ENCODE measurements at places on chromosomes 4 and X.

DNA sequence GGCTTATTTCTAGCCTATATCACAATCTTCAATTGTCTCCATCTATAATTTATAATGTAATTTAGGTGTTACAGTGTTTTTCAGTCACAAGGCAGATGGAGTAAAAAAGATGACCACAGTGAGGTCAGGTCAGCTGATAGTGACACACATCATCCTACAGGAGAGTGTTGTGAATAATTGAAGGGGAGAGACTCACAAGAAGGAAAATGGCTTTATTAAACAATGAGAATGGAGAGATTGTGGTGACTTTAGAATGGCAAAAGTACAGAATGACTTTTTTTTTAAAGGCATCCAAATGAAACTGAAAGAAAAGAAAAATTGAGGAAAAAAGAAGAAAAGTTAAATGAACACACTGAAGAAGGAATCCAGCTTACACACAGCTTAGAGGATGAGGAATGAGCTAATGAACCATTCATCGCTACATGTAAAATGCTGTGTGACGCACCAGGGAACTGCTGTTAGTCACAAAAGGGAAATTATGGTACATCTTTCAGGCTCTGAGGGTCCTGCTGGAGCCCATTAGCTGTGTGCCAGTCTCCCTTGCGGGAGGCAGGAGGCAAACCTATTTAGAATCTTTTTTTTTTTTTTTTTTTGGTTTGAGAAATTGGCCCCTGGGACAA is 56.6 kb downstream of the SPRY1 start:
- no peak for DNase-seq

GRCh38 chr4:166987026-166987425 is 247.3 kb downstream of the SPOCK3 start:
- no peak for DNase-seq

DNA sequence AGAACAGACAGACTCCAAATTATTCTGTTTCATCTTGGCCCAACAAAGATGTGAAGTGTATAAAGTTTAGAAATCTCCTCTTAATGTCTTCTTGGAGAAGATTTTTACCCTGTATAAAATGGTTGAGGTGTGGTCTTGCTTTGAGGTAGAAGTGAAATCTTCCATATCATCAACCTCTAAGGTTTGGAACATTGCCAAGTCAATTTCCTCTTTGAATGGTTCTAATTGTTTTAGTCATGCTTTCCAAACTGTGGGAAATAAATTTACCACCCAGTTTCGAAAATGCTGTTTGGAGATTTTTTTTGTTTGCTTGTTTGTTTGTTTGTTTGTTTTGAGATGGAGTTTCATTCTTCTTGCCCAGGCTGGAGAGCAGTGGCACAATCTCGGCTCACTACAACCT is 174.1 kb upstream of the ADAMTS3 start:
- DNase-seq = no peak

- no peak for DNase-seq
These were observed 6.9 kb downstream of the DGKQ start for GRCh38 chr4:966266-967112.

DNA sequence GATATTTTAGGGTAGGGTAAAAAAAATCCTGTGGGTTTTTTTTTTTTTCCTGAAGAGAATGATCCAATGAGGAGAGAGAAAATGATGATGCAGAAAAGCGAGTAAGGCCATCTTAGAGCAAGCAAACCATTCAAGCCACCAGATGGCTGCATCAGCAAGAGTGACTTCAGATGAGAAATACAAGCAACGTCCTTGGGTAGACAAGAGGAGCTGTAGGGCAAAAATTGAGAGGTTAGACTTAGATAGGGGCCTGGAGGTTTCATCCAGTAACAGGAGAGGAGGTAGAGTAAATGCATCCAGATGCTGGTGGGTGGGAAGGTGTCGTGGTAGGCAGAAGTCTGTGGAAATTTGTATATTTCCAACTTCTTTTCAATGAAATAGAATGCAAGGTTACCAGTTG is 14.6 kb downstream of the FTHL17 start:
- DNase-seq = no peak

GRCh38 chr4:128596853-128597252 is 212.6 kb upstream of the JADE1 start:
- DNase-seq = no peak

DNA sequence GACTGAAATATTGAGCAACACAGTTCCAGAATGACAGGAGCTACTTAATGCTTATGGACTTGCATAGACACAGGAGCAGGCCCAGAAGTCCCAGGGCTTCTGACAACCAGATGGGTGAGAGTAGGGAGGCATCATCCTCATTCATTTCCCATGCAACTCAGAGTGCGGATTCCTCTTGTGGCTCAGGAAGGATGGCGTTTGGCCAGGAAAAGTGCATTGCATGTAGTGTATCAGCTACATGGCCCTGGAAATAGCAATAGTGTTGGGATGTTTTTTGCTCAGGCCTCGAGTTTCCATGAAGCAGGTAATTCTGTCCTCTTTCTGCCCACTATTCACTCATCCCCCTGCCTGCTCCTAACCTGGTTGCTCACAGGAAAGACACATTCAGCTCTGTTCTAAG is 136.6 kb downstream of the PDGFRA start:
- no peak for DNase-seq

DNA sequence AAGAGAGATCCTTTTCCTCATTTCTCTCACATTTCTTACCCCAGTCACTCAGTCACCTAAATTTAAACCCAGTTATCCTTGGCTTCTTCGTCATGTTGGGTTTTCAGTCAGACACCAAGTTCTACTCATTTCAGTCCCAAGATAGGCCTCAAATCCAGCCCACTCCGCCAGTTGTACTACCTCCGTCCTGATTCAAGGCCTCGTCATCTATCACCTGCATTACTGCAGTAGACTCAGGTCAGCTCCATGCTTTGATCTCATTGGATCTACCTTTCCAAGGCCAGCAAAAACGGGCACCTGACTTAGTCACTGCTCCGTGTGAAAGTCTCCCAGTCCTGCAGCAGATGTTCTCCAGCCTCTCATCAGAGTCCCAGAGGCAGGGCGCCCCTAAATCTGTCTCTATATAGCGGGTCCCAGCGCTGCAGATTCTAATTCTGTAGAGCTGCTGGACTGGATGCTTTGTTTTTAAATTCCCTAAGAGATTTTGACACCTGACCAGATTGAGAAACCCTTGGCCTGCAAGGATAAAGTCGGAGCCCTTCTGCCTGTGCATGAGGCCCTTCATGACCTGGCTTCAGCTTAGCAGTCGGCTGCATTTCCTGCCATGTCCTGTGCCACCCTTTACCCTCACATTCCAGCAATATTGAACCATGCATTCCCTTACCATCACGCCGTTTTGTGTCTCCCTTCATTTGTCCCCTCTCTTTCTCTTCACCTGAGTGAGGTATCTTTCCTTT is 53.7 kb downstream of the ZFX start:
- DNase-seq = no peak

GRCh38 chrX:13778916-13779315 is 38.0 kb downstream of the GPM6B start:
- no peak for DNase-seq

DNA sequence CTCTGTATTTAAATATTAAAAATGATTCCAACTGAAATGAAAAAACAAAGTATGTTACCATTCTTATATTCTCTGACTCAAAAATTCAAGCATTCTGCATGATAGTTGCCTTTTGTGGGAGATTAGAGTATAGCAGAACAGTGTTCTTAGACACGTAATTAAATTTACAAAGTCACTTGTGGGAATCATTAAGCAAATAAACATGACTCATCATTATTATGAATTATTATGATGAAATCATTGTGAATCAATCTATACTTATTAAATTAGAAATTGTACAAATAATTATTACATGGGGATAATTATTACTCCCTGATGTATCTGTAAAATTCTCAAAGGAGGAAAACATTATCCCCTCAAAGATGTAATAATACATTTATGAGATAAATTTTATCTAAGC is 358.9 kb upstream of the FSTL5 start:
- no peak for DNase-seq

DNA sequence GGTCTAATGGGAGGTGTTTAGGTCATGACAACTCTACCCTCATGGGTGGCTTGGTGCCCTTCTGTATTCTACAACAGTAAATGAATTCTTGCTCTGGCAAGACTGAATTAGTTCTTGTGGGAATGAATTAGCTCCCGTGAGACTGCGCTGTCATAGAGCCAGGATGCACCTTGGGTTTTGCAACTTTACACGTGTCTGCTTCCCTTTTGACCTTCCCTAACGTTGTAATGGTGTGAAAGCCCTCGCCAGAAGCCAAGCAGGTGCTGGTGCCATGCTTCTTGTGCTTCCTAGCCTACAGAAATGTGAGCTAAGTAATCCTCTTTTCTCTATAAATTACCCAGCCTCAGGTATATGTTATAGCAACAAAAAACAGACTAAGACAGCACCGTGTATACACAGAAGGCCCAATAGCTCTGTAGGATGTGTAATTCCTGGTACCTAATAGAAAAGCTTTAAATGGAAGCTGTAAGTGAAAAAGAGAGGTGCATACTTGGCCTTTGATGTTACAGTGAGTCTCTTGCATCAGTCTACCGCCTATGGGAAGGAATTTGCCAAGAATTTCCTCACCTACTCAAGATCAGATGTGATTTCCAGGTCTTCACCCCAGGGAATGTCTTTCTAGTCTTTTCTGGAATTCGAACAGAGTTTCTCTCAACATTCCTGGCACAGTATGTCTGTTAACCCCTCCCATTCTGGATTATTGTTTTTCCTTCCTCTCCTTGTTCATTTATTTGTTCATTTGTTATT is 3.2 kb upstream of the ENPEP start:
- DNase-seq = no peak

DNA sequence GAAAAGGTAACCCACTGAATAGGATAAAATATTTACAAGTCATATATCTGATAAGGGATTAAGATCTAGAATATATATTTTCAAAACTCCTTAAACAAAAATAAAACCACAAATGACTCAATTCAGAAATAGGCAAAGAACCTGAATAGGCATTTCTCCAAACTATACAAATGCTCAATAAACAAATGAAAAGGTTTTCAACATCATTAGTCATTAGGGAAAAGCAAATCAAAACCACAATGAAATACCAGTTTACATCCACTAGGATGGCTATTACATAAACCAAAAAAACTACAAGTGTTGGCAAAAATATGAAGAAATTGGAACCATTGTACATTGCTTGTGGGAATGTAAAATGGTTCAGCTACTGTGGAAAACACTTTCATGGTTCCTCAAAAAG is 167.0 kb upstream of the GALNT7 start:
- DNase-seq = no peak

DNA sequence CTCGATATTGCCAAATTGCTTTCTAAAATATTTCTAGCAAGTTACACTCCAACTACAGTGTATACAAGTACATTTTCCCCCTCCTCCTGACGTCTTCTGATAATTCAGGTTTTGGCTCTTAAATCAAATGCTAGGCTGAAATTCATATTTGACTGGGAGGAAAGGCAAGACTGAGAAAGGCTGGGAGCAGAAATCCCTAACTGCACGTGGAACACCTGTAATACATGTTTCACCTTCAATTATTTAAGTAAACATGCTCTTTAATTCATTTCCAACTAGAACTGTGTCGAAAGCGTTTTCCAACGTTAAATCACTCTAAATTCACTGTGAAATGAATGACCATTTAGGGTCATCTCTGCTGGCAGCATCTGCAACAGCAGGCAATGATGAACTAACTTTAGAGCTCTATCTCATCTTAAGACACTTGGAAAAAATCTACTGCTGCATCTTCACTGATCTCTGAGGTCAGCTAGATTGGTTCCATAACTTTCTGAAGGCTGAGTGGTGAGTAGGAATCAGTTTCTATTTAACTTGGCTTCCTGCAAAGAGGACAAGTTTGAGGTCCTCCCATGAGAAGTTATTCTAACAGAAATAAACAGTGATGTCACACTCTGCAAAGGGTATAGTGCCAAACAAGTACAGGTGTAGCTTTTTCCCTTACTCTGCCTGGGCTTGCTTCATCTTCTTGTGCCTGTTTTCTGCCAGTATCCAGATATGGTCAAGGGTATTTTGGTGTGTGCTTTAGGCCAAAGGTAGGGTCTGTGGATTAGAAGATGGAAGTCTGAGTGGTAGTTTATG is 144.3 kb upstream of the PAK3 start:
- no peak for DNase-seq

DNA sequence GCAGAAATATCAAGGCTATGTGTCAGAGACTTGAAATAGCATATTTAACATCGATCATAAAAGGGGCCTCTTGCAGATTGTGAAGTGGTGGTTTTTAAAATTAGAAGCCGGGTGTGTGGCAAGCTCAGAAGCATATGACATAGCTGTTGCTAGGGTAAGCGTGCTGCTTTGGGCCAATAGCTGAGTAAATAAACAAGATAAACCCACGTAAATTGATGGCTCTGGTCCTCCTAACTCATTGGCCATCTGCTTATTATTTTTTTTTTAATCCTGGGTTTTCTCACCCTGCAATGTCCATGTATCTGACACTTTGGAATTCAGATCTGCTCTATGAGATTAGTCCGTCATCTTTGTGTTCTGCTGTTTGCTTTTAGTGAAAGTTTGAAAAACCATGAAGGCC is 32.6 kb upstream of the STOX2 start:
- no peak for DNase-seq

DNA sequence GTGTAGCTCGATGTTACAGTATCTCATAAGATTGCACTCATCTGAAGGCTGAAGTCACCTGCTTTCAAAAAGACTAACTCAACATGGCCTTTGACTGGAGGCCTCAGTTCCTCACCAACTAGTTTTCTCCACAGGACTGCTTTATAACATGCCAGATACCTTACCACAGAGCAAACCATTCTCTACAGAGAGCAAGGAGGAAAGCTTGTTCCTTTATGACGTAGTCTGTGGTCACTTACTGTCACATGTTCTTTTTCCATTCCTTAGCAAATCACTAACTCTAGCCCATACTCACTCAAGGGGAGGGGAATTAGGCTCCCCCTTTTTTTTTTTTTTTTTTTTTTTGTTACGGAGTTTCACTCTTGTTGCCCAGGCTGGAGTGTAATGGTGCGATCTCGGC is 3.2 kb downstream of the THAP9 start:
- peak; percentile 28 for DNase-seq

DNA sequence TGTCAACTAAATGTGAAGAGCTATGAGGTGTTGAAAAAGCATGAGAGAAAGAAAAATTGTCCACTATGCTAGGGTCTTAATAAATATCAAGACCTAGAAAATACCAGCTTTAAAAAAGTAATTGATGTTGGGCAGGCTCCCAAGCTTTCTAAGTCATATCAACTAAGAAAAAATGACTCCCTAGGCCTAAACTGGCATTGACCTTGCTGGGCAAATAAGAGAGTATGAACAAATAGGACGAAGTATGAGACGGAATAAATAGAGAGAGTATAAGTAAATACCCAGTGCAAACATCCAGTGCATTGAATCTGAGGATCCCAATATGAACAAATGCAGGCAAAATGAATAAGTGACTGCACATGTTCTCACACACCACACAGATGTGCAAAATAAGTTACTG is 3.2 kb downstream of the KDR start:
- no peak for DNase-seq

GRCh38 chr4:120853161-120853935 is 69.2 kb downstream of the PRDM5 start:
- DNase-seq = no peak

- no peak for DNase-seq
These were observed 287.2 kb downstream of the TENM3 start for GRCh38 chr4:182530451-182530850.

- no peak for DNase-seq
These were observed 48.2 kb downstream of the FGFBP1 start for GRCh38 chr4:15890246-15890829.

All from activated naive CD8-positive, alpha-beta T cell treated with anti-CD3 and anti-CD28 coated beads for 36 hours (primary cell).